ENCODE measurements at places on chromosomes 4 and X.

DNA sequence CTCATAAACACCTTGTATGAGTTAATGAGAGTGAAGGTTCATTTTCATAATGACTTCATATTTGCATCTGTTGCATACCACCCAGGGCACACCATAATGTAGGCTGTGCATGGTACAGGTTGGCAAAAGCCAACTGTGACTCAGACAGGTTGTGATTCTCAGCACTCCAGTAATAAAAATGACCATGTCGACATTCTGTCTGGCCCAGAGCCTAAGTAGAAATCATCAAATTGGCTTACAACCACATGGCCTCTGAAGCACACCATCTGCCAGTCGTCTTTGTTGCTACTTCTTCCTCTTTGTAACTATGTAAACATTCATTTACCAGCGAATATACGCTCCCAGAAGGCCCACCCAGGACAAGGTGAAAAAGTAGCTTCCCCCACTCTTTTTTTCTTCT, 459.5 kb downstream of the GASK1B start:
- DNase-seq = no peak

DNA sequence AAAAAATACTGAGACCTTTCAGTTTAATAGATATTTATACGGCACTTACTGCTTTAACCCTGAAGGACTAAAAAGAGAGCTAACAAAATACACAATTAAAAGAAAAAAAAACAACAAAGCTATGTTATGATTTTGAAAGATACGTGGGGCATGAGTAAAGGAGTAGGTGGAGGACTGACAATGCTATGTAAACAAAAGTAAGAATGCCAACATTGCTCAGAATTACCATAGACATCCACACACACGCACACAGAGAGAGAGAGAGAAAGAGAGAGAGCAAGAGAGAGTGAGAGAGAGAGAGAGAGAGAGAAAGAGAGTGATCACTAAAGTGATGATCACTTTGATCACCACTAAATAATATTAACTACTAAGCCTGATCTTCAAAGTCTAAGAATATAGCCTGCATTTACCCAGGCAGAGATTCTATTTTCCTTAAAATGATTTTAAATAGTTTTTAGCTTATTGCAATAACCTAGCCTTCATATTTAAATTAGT, 313.9 kb upstream of the SPANXN4 start:
- no peak for DNase-seq

GRCh38 chr4:159035570-159035969, 67.3 kb upstream of the RAPGEF2 start:
- no peak for DNase-seq

- DNase-seq = no peak
Measured at GRCh38 chr4:63589796-63590195, 819.5 kb downstream of the TECRL start.

DNA sequence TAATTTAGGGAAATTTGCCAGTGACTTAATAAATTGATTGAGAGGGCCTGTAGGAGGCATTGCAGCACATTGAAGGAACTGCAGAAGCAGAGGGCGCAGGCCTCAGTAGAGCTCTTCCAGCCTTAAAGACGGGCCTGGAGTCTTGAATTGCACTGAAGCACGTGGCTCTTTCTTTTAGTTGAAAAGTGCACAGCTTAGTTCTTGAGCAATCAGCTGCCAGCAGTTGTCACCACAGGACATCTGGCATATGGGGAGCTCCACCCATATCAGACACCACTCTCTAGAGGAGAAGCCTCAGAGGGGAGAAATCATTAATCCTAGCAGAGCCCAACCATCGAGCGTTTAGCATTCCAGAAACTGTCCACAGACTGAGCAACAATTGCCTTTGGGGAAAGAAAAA, 16.0 kb upstream of the FGF16 start:
- DNase-seq = no peak

DNA sequence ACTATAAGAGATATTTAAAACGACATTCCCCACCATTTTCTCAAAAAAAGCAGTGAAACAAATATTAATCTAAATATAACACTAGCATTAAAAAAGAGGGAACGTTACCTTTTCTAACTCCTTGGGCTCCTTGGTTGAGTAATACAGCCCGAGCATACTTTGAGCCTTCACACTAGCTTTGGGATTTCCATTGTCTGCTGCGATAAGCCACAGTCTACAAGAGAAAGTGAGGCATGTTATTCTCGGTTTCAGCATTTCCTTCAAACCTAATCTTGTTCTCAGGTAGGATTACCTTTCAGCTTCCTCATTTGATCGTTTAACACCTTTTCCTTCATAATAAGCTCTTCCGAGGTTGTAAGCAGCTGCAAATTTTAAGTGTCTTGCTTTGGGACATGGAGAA, 21.7 kb downstream of the LRP2BP start:
- no peak for DNase-seq

- DNase-seq = no peak
Measured at GRCh38 chr4:85725721-85726170, 250.8 kb downstream of the ARHGAP24 start.

DNA sequence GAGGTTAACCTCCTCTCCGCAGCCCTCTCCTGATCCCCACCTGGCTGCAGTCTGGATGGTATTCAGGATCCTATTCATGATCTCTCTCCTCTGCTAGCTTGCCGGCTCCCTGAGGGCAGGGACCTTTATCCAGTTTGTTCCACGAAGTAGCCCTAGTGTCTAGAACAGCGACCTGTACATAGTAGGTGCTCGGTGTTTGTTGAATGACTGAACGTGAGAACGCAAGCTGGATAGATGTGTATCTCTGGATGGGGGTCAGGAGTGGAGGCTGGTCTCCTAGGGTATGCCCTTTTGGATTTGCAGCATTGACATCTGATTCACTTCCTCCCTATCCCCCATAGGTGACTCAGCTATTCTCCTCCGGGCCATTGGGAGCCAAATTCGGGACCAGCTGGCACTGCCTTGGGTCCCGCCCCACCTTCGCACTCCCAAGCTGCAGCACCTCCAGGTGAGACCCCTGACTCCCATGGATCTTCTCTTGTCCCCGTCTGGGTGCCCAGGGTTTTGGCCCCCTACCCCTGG, 7.3 kb downstream of the CCDC22 start:
- no peak for DNase-seq

DNA sequence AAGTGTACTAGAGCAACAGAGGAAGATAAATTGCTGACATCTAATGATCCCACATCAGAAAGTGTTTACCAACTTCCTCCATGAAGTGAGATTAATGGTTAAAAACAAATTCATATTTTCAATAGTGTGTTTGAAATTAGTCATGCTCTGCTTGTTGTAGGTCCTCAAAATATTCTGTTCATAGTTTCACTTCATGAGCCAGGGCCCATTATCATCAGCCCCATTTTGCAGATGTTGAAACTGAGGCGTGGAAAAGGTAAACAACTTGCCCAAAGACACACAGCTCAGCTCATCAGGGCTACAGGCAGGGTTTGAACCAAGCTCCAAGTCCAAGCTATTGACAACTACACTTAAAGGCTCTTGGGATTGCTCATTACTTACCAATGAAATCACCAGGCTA, 103.5 kb upstream of the PPARGC1A start:
- no peak for DNase-seq

DNA sequence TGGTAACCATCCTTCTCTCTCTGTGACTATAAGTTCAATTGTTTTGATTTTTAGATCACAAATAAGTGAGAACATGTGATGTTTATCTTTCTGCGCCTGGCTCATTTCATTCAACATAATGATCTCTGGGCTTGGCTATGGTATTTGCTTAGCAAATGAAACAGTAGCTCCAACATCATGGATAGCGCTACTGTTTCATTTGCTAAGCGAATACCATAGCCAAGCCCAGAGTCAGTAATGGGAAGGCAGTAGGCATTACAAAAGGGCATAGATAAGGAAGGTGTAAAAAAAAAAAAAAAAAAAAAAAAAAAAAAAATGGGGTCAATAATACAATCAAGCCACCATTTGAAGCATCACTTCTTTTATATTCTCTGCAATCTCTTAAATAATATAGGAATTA, 469.0 kb upstream of the ATOH1 start:
- no peak for DNase-seq

GRCh38 chrX:49183701-49184281, 2.4 kb downstream of the PRICKLE3 start:
- DNase-seq = no peak

GRCh38 chr4:94519019-94519418, 67.3 kb downstream of the PDLIM5 start:
- DNase-seq = no peak

- no peak for DNase-seq
Measured at GRCh38 chr4:38672074-38672396, 8.0 kb downstream of the KLF3 start.

DNA sequence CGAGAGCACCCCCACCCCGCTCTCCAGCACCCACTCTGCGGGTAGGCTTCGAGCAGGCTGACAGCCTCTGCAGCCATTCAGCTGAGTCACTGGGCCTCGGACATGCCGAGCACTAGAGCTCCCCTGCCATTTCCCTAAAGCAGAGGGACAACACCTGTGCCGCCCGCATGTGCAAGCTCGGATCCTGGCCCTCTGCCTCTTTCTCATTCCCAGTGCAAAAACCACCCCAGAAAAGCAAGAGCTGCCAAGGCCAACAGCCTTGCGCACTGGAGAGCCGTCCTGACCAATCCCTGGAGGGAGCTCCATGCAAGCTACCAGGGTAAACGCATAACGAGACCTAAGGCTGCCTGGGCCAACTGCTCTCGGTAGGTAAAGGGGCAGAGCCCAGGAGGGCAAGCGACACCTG, 5.3 kb downstream of the HCFC1 start:
- no peak for DNase-seq

DNA sequence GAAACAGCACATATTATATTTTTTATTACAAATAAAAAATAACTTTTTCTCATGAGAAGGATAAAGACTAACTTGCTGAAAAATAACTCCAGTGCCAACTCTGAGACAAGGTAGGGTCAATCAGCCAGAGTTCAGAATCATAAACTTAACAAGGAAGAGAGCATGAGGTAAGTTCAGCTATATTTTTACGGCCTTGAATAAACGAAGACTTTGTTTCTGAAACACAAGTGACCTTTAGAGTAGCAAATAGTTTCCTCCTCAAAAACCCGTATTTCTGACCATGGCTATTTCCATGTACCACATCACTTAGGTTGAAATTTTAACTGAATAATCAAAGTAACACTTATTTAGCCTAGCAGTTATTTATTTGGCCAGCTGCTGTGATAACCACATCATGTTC, 45.5 kb downstream of the PRDM5 start:
- no peak for DNase-seq

DNA sequence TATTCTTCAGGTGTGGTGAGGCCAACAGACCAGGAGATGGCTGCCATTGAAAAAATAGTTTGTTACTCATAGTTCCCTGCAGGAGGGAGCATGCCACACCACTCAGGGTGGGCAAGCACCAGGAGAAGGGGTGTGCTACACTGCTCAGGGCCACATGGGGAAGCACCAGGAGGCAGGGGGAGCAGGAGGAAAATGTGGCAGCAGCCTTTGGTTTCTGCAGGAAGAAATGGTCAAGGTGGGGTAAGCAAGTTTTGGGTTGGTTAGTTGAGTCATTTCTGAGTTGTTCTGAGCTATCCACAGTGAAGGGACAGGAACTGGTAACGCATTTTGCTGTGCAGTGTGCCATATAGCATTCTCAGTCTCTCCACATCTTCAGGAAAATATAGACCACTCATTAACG, 23.8 kb downstream of the FGFBP1 start:
- DNase-seq = no peak

DNA sequence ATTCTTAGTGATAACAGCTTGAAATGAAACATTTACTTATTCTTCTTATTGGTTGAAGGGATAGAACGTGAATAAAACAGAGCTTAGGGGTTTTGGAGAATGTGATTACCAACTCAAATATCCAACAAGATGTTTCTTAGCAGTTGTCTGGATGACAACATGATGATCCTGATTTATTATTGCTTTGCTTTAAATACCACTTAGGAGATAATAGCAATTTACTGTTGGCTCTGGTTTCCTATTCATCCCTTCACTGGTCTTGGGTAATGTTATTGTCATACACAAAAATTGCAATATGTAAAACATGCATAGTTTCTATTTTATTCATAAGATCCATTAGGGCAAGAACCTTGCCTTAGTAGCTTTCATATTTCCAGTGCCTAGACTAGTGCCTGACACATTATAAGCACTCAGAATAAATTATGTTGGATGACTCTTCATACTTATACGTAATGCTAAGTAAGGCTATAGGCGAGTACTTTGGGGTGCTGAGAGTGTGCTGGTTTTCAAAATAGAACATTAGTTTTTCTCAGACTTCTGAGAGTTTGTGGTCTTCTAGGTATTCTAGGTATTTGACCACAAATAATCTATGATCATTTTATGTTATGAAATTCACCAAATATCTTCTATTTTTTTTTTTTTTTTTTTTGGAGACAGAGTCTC, 58.6 kb upstream of the PGRMC2 start:
- no peak for DNase-seq

DNA sequence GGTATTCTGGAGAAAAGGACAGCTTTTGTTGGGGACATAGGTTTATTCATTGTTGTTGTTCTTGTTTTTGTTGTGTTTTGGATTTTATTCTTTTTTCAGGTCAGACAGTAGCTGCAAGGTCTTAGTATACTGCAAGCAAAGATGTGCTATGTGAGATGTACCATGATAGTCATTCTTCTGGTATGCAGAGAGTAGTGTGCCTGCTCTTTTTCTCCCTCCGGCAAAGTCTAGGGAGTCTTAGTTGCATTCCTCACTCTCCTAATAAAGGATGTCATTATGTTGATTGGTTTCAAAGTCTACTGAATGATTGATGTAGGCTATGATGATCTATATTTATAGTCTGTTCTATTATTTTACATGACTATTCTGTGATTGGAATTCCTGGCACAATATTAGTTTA, 119.9 kb upstream of the POF1B start:
- no peak for DNase-seq

DNA sequence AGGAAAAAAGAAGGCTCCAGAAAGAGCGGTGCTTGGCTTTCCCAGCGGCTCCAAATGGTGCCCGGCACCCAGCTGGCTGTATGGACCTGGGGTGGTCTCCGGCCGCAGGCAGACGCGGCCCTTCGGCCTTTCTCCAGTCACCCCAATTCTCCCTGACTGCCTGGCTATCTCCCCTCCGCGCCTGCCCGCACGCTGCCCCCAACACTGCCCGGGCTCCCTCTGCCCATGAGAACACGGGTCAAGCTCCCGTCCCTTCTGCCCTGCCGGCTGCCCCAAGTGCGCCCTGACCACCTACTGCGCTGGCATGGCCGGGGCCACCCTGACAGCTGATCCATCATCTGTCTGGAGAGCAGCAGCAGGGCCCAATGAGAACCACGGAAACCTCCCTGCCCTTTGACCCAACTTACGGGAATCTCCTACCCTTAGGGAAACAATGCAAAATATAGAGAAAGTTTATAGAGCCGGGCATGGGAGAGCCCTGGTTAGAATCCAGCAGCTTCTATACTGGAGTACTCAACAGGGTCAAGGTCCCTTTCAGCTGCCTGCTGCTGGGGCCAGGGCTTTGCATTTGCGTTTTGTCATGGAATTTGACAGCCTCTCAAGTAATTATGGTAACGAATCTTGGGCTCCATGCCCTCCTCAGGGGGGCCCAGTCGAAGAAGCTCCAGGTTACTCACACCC, 1.2 kb upstream of the FAM3A start:
- DNase-seq = no peak
